Activated CD4-positive, alpha-beta T cell treated with anti-CD3 and anti-CD28 coated beads for 48 hours (primary cell): ENCODE measurements at places on chromosomes 16 and 17.

DNA sequence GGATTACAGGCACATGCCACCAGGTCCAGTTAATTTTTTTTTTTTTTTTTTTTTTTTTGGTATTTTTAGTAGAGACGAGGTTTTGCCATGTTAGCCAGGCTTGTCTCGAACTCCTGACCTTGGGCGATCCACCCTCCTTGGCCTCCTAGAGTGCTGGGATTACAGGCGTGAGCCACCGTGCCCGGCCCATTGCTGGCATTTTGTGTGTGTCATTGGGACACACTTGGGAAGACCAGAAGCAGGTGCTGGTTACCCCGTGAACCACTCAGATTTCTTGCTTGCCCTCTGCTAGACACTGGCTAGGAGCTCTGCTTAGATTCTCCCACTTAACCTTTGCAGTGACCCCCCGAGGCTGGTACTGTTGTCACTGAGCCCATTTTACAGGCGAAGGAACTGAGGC, 229.3 kb downstream of the IRF8 start:
- no peak for DNase-seq

DNA sequence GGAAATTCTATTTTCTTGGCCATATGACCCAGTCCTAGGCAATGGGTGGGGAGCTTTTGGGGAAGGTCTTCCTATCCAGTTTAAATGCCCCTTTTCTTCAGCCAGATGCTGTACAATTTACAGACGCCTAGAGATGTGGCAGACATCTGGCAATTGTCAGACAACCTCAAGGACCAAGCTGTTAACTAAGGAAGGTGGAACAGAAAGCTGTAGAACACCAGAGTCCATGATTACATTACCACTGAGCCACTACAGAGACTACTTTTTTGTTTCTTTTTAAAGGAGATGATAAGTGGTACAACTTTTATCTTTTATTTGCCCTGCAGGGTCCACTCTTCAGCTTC, 21.1 kb upstream of the CORO6 start:
- DNase-seq: no peak

DNA sequence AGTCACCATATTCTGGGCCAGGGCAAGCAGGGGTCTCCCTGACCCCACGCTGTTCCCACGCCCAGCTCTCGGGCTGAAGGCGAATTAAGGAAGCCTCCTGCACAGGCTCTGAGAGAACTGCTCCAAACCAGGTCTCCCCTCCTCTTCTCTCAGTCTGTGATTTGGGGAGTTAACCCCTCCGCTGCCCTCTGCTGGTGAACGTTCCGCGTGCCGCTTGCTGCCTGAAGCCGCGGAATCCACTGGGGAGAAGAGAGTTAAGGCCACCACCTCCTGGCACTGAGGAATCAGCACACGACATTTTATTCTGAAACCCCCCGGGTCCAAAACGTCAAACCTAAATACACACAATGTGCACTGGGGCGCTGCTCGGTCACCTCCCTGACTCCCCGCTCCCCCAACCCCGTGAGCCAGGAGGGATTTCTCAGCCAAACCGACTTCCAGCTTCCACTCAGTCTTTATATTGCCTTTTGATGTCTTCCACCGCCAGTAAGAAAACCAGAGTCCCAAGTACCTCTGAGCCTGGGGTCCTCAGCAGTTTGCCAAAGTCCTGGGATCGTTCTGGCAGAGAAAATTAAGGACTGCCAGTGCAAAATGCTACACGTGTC, 54.4 kb upstream of the RCVRN start:
- peak; percentile 62 for DNase-seq

DNA sequence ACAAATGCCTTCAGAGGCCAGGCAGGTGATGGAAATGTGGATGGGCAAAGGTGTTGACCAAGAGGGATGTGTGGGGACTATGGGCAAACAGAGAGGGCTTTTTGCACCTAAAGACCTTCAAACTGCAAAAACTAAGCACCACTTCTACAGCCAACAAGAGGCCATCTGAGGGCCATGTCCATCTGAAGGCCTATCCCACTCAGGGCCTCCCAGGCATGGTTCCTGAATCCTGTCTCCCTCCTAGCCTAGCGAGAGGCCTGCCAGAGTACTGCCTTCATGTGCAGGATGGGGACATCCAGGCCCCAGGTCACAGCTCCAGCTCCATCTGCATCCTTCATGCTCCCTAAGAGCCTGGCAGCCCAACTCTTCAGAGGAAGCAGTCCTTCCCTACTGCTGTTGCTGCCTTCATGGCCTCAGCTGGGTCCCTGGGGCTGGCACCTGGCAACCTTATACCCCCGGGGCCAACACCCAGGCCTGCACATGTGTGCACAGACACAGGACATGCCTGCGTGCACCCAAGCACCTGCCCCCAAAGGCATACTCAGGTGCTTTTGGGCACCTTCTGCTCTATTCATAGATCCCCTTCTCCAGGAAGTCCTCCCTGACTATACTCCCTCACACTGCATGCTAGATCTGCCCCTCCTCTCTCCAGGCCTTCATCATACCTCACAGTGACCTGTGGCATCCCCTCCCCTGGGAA, 95.2 kb downstream of the C16orf78 start:
- no peak for DNase-seq

- no peak for DNase-seq
Observed at GRCh38 chr17:37048811-37049210, 100.1 kb downstream of the AATF start.

DNA sequence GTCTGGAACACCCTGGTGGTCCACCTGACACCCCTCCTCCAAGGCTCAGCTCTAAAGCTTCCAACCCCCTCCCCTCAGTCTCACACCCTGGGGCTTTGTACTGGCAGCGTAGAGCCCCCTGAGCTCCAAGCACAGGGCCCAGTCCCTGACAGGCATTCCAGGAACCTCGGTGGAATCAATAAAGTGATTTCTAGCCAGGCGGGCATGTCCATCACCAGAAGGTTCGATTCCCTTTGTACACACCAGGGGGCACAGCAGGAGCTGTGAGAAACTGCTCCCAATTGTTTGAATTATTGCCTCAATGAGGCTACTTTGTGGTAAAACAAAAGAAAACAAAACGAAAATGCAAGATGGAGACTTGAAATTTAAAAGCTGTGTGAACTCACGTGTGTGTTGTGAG, 51.8 kb downstream of the SMPD3 start:
- peak; percentile 58 for DNase-seq

GRCh38 chr17:15238057-15238456, 27.1 kb downstream of the PMP22 start:
- DNase-seq: no peak

DNA sequence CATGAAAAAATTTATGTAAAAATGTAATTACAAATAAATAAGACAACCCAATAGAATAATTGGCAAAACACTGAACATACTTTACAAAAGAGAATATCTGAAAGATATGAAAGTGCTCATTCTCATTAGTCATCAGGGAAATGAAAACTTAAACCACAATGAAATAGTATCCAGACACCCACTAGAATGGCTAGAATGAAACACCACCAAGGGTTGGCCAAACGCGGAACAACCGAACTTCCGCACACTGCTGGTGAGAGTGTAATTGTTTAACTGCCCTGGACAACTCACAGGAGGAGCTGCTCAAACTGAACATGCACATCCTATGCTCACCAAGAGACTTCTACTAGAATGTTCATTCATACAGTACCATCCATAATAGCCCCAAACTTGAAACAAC, 5.8 kb upstream of the ZDHHC7 start:
- peak; percentile 35 for DNase-seq

- no peak for DNase-seq
Observed at GRCh38 chr16:89741342-89742014, 20.1 kb downstream of the ZNF276 start.

GRCh38 chr17:48368352-48368908, 61.6 kb downstream of the SKAP1 start:
- DNase-seq: no peak

DNA sequence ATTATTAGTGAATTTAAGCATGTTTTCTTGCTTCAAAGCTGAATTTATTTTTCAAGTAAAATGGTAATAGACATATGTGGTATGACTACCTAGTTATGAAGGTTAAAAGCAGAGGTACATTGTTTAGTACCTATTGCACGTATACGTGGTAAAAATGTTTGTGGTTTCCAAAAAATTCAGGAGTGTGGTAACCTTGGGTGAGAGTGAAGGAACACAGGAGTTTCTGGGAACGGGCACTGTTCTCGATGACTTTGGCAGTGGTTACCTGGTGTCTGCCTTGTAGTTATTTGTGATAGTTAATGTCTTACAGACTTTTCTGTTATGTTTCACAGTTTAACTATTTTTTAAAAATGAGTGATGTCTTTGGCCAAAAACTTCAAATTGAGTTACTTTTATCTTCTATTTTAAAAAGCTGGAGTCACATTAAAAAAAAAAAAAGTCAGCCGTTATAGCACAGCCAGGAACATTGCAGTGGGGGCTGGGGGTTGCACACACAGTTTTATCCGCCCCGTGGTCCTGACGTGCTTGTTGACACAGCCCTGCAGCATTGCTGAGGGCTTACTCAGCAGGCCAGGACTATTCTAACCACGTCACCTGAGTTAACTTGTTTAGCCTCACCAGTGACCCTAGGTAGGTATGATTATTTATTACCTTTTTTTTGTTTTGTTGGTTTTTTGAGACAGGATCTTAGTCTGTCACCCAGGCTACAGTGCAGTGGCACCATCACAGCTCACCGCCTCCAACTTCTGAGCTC, 10.9 kb downstream of the JPT2 start:
- DNase-seq: no peak

- no peak for DNase-seq
Observed at GRCh38 chr17:68567035-68567434, 34.1 kb downstream of the FAM20A start.

DNA sequence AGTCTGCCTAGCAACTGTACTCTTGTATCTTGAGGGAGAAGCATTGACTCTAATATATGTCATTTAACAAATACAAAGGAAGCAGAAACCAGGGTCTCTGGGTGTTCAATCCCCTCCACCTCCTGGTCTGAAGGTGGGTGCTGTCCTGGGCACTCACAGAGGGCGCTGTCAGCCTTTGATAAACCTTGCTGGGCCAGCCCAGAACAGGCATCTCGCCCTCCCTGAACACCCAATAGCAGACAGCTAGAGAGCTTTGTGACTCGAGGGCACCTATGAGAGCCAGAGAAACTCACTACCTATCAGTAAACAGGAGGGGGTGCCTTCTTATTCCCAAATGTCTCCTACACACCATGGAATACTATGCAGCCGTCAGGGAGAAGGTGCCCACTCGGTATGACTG, 6.4 kb upstream of the PIPOX start:
- no peak for DNase-seq

DNA sequence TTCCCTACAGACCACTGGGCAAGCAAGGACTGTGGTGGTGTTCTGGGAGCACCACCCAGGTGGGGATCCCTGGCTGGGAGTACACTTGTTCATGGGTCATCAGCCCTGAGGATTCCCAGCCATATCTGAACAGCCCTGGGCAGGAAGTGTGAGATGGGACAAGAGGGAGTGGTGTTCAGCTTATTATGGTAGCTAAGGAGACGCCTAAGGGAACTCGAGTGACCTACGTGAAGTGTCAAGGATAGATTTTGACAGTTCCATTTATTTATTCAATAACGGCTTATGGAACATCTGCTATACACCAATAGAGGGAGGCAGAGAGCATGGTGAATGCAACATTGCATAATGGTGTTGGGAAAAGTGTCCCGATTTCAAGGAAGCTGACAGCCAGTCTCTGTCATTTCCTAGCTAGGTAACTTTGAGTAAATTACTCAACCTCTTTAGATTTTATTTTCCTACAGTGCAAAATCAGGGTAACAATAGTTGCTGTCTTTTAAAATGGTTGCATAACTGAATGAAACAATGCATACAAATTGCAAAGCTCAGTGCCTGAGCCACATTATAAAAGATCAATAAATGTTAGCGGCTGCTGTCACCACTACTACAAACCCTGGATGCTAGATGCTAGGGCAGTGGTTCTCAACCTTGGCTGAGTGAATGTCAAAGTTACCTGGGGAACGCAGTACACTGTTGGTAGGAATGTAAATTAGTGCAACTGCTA, 534.1 kb downstream of the GRIN2A start:
- DNase-seq: no peak

- DNase-seq: no peak
Observed at GRCh38 chr17:28887871-28888471, 9.6 kb downstream of the FLOT2 start.

- DNase-seq: peak; percentile 65
Observed at GRCh38 chr16:17416461-17417311, 54.1 kb downstream of the XYLT1 start.

DNA sequence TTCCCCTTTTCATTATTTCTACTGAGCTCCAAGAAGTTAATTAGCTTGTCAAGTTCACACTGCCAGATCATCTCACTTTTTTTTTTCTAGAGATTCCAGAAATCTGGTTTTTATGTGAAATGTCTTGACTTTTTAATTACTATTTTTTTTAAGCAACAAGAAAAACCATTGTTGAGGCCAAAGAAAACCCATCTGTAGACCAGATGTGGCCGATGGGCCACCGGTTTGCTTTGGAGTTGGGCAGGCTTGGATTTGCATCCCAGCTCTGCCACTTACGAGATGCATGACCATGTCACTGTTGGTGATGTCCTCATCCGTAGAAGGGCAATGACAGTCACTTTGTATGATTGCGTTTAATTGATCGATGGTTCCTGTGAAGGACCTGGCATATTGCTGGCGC, 34.2 kb upstream of the MRTFB start:
- no peak for DNase-seq

DNA sequence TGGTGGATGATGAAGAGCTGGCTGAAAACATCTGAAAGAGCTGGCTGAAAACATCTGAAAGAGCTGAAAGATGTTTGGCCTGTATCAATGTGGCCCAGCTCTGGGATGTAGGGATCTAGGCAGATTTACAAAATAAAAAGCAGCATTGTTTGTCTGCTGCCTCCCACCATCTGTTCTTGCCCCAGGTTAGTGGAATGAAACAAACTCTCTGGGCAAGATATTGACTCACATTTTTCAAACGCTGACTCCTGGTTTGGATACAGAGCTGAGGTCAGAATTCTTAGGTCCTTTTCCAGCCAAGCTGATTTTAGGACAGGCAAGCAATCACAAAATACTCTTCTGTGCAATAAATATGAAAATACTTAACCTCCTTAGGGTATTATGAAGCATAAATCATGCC, 139.0 kb downstream of the STX8 start:
- DNase-seq: no peak

DNA sequence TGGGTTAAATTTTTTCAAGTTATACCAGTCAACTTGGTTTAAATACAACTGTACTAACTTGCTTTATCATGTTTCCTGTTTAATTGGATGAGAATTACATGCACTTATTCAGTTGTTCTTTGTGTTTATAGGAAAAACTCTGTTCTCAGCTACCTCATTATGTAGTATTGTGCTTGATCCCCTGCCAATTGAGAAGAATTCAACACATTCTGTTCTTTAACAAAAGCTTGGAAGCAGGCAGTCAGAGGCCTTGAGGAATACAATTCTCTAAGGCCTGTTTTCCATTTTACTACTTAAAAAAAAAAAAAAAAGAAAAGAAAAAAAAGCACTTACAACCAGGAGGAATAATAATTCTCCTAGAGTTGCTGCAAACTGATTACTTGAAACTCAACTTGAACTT, 60.6 kb upstream of the CMIP start:
- DNase-seq: no peak

GRCh38 chr17:73363442-73364154, 51.8 kb upstream of the CDC42EP4 start:
- no peak for DNase-seq

DNA sequence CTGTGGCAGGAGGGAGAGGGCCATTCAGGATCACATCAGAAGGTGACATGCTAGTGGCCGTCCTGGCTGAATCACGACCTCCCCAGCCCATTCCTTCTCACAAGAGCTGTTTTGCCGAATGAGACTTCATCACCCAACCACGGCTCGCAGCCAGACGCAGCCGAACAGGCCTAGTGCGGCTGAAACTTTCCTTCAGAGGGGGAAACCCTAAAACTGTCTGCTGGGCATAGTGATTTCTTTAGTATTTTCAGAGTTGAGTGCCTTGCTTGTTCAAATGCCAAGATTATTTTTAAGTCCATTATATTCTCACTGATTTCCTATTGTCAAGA, 343.7 kb downstream of the CPPED1 start:
- DNase-seq: peak; percentile 51
